ENCODE measurements at places on chromosomes 11 and 22.

DNA sequence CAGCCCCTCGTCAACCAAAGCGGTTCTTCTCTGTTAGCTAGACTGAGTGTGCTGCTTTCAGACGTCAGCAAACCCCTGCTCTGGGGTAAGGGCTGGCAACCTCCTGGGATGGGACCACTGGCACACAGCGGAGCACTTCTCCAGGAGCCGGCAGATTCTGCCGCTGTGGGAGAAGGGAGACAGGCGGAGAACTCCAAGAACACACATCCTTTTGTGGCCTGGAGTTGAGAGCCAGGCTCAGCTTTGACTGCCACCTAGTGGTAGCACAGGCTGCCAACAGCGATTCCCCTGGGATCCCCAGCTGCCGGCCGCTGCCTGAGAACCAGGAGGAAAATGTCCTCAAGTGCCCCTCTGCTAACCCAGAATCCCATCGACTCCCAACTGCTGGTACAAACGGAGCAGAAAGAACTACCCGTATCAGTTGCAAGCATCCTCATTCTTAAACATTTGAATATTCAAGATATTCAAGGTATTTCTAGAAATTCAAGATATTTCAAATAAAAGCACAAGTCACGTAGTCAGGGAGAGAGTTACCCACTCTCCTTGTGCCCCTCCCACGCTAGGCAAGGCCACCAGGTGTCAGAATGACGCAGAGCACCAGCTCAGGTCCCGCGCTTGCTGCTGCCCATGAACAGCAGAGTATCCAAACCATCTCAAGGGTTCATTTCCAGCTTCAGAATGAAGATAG, 4.9 kb downstream of the LTO1 start:
- DNase-seq: peak; percentile 26

- DNase-seq: no peak
Observed at GRCh38 chr11:27263046-27263445, 100.0 kb downstream of the CCDC34 start.

DNA sequence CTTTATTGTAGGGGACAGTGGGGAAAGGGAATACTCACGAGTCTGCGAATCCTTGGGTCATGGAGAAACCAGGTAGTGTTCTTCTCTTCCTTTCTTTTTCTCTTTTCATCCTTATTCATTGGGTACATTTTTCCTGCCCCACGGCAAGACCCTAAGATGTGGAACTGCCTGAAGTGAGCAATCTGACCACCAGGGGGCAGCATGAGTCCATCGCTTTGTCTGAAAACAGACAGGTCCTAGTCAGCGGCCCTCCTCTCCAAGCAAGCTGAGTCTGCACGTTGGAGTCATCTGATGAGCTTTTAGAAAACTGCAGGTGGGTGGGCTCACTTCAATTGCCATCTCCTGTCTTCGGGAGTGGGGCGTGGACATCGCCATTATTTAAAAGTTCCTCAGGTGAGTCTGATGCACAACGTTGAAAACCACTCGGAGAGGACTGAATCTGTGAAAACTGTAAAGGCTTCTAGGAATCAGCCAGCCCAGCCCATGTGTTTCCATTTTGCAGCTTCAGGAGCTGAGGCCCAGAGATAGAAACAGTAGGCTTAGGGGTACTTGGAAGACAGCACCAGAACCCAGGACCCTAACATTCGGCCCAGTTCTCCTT, 34.0 kb upstream of the FBXO3 start:
- peak; percentile 82 for DNase-seq

DNA sequence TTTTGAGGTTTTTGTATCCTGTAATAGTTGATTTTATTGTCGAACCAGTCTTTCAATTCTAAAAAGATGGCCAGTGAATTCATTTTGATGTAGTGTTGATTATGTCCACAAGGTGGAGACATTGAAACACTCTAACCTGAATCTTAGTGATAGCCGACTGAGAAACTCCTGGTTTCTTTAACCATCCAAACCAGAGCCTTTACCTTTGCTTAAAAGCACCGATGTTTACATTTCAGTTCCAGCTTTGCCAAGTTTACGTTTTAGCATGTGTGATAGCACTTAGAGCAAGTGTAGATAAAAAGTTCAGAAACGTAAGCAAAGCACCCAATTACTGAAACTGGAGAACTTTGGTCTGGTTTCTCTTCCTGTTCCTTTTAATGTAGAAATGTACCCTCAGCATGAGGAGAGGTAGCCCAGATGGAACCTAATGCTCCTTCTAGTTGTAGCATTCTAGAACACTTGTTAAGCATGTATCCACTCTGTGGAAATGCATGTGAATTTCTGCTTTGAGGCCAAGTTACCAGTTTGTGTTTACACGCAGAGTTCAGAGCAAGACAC, 208.6 kb downstream of the DBX1 start:
- DNase-seq: no peak

DNA sequence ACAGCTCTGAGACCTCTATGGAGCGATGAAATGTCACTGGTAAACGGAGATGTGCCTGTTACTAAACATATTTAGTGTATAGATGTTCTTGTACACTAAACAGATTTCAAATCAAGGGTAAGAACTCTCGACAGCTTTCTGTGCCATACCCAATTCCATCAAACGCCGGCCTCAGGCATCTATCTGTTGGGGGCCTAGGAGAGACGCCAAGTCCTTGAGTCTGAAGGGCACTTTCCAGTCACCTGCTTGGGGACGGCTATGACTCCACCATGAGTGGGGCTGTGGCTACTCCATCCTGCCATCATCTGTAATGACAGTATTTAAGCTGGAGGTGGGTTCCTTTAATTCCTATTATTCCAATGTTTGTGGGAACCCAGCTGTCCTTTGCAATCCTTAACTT, 87.8 kb downstream of the SHANK2 start:
- no peak for DNase-seq

- no peak for DNase-seq
Observed at GRCh38 chr11:18490319-18490718, 34.7 kb downstream of the LDHAL6A start.

GRCh38 chr22:49657974-49658590, 169.6 kb downstream of the BRD1 start:
- no peak for DNase-seq

DNA sequence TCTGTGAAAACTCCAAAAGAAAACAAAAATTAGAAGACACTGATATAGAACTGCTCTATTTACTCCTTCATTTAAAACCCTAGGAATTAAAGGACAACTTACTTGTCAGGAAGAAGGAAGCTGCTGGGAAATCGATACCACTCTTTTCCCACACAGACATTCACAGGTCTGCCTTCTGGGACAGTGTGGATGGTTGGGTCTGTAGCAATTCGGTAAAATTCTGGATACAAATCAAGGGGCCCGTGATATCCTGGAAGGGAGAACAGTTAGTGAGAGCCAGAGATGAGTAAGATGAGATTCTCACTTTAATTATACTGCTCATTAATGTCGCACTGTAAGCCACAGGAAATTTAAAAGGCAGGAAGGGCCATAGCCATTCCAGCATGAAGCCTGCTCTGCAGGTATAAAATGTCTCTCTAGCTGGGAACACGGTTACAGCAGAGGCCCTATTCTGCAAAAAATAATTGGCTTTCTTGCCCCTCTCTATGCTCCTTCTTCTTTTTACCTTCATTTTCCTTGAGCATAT, 34.0 kb downstream of the ALG9 start:
- no peak for DNase-seq

DNA sequence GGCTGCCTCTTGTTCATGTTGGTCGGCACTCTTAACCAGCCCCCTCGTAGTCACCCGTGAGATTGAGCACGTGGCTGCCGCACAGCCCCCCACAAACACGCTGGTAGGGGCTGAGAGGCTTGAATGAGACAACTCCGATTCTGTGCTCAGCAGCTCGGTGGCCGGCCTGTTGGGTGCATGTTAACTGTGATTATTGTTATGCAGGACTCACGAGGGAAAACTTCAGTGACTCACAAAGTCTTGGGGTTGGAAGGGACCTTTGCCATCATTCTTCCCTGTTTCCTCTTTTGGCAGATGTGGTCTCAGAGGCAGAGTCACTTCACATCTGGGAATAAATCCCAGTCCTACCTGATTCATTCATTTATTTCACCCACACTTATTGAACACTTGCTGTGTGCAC, 75.2 kb downstream of the ADAMTS15 start:
- no peak for DNase-seq

GRCh38 chr11:133902506-133902905, 54.3 kb downstream of the IGSF9B start:
- DNase-seq: no peak

GRCh38 chr22:40416267-40416570, 45.8 kb downstream of the SGSM3 start:
- no peak for DNase-seq

- DNase-seq: no peak
Observed at GRCh38 chr11:12174477-12175143, 64.2 kb downstream of the MICAL2 start.

DNA sequence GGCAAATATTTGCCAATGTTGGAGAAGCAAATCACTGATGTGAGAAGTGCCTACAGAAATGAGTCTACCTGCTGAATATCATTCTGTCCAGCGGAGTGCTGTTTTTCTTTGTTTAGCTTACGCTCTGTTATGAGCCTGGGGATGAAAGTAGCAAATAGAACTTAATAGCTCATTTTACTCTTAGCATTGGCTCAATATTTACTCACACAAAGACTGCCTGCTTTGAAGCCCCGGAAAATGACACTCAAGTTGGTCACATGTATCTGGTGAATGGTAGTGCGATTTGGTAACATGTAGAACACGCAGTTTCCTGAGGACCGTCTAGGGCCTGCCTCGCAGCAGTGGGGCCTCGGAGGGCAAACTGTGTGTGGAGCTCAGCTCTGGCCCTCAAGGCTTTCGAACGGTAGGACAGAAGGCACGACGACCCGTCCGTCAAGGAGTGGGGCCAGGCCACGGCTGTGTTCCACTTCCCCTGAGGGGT, 38.9 kb downstream of the TBC1D22A start:
- no peak for DNase-seq

All from activated naive CD4-positive, alpha-beta T cell (primary cell).